Activated naive CD8-positive, alpha-beta T cell treated with anti-CD3 and anti-CD28 coated beads, Interleukin-2, amount 50 U/mL, for 24 hours (primary cell): ENCODE measurements at places on chromosomes 13 and 19.

- no peak for DNase-seq
These were observed 32.7 kb upstream of the DCLK1 start for GRCh38 chr13:36163809-36164308.

- DNase-seq: no peak
These were observed 16.9 kb downstream of the IFT88 start for GRCh38 chr13:20583803-20584293.

- no peak for DNase-seq
These were observed 132.5 kb upstream of the ZNF91 start for GRCh38 chr19:23527797-23528196.

- DNase-seq: no peak
These were observed at the start of gene FREM2 for GRCh38 chr13:38686577-38687245. Gene FREM2, plus strand, starts transcription at chr13:38687077. Its CDS starts 268 bp downstream, at chr13:38687345.

DNA sequence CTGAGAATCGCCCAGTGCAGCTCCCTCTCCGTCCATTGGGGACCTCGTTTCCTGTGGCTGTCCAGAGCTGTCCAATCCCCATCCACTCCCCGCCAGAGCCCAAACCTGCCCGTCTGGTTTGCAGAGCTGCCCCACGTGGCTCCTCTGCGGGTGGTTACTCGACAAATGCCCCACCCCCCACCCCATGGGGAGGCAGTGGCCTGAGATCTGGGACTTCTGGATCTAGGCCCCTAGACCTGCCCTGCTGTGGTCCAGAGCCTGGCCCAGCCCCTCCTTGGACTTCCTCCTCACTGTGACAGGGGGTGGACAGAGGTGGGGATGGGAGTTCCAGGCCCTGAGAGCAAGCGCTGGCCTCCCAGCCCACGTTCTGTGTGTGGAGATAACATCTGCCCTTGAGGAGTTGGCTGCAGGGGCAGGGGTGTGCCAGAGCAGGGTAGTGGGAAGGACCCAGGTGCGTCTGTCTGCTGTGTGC lies 29.1 kb downstream of the PAK4 start:
- no peak for DNase-seq

DNA sequence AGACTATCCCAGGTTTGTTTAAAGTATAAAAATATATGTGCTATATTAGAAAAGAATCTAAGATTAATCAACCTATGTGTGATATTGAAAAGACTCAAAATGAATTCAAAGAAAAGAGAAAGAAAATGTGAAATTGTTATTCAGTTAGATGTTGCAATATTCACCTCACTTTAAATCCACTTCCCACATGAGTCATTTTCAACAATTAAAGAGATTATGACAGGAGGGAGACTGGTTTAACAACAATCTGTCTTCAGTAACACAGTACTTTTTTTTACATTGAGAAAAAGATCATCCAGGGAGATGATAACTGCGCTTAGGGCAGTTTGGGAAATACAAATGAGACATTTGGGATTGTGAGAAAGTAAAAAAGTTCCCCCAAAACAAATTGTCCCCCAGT lies 1246.2 kb downstream of the SLITRK1 start:
- no peak for DNase-seq

GRCh38 chr13:113950451-113951245 lies 23.2 kb downstream of the C13orf46 start:
- no peak for DNase-seq

DNA sequence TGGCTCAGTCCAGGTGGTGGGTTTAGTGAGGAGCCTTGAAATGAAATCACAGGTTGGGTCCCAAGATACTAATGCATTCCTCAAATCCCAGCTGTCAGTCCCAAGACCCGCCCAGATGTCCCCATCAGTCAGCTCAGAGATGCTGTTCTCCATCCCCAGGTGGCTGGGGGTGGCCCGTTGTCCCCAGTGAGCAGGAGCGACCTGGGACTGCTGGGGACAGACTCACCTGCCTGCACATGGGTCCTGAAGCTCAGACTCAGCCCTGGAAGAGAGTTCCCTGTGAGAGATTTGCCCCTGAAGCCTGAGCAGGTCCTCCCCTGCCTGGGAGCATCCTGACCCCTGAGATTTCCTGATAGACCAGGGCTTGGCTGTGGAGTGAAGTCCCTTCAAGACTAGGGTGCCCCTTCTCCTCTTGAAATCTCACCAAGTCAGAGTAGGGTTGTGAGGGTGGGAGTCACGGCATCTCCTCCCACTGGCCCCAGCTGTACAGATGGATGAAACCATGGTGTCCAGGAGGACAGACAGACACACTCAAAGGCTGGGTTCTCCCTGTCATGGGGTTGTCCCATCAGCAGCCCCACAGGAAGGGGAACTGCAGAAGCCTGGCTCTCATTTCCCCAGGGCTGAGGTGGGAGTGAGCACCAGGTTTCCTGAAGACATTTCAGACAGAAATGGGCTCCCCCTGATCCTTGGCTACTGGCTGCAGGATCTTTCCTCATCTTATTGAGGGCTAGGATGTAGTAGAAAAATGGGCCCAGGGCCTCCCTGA lies 14.4 kb downstream of the LILRA5 start:
- DNase-seq: no peak

DNA sequence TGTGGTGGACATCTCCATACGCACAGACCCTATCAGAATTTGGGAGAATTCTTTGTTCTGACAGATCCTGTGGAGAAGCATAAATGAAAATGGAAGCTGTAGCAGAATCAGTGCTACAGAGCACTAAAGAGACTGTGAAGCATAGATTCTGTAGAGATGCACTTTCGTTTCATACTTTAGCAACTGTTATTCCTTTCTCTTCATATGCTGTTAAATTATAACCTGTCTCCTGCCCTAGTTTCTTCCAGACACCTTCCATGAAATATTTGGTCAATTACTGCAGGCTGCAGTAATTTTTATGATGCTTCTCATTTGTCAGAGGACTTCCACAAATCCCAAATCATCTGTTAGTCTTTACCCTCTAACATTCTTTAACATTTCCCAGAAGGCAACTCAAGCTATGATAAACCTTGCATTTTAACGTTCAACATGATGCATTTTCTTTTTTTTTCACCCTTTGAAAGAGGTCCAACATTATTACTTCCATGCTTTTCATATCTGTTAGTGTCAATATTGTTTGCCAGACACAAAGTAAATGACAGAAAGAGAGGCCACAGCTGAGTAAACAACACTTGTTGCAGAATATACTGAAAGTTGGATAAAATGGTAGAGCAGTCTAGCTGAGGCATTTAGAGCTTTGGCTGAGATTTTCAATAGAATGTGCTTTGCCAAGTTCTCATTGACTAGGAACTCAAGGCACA lies 412.7 kb downstream of the LMO7 start:
- DNase-seq: no peak

DNA sequence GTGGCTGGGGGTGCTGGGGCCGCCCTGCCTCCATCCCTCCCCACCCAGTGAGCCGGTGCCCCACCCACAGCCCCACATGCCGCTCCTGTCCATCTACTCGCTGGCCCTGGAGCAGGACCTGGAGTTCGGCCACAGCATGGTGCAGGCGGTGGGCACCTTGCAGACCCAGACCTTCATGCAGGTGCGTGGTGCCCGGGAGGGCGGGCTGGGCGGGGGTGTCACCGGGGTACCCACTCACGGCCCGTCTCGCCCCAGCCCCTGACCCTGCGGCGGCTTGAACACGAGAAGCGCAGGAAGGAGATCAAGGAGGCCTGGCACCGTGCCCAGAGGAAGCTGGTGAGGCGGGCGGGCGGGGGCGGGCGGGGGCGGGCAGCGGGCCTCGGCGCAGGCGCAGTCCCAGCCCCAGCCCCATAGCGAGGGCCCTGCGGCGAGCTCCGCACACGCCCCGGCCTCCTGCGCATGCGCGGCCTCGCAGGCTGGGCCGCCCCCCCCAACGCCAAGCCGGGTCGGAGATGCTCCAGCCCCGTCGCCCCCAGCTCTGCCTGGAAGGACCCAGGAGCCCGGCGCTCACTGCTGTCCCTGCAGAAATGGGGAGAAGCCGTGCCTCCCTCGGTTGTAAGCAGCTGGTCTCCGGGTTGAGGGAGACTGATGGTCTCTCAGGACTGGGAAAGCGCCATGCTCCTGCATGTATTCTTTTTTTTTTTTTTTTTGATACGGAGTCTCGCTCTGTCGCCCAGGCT lies 7.7 kb downstream of the ARHGAP45 start:
- DNase-seq: peak; percentile 84

DNA sequence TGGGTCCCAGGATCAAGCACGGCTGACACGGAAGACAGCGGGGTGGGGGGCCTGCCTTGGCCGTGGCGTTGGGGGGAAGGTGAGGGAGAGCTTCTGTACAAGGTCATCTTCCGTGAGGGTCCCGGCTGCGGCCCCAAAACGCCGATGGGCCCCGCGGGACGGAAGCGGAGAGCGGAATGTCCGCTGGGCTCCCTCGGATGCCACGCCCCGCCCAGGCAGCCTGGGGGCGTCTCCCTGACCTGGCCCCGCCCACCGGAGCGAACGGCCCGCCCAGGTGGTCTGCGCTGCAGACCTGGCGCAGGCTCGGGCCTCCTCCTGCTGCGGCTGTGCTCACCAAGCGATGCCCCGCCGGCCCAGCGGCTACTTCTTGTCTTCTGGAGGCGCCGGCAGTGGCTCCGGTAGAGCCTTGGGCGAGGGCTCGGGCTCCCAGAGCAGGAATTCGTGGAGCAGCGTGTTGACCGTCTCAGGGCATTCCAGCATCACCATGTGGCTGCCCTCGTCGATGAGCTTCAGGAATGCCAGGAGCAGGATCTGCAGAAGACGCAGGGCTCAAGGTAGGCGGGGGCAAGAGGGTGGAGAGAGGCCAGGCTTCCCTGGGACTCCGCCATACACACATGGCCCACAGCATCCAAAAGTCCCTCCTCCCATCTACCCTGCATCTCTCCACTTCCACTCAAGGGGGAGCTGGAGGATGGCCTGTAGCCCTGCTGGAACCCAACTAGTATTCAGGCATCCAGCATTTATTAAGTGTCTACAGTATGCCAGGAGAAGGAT lies 10.7 kb downstream of the ABHD8 start:
- peak; percentile 90 for DNase-seq

DNA sequence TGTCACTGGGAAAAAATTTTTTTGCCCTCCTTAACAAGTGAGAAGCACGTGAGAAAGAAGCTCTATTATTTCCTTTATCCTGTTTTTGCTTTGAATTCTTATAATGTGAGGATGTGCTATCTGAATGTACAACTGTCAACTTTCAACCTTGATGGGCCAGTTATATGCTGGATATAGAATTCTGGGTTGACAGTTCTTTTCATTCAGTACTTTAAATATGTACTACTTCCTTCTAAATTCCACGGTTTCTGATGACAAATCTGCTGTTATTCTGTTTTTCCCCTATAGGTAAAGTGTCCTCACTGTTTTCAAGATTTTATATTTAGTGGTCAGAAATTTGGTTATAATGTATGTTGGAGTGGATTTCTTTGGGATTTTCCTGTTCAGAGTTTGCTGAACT lies 29.9 kb downstream of the ZDHHC20 start:
- no peak for DNase-seq

DNA sequence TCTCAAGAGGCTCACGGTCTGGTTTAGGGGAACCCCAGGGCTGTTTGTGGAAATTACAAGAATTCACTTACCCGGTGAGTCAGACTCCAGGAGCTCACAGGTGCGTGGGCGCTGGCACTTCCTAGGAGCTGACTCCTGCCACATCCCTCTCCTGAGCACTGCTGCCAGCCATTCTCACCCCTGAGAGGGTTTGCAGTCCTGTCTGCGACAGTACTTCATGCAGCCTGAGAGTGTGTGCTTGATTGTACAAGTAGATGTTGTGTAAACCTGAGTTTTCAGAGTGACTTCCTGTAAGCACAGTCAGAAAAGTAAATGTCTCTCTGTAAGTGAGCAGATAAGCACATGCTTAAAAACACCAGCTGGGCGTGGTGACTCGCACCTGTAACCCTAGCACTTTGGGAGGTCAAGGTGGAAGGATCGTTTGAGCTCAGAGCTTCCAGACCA lies 8.1 kb downstream of the MRPL4 start:
- DNase-seq: peak; percentile 69

GRCh38 chr19:46616631-46617322 lies 8.1 kb downstream of the PTGIR start:
- peak; percentile 87 for DNase-seq

DNA sequence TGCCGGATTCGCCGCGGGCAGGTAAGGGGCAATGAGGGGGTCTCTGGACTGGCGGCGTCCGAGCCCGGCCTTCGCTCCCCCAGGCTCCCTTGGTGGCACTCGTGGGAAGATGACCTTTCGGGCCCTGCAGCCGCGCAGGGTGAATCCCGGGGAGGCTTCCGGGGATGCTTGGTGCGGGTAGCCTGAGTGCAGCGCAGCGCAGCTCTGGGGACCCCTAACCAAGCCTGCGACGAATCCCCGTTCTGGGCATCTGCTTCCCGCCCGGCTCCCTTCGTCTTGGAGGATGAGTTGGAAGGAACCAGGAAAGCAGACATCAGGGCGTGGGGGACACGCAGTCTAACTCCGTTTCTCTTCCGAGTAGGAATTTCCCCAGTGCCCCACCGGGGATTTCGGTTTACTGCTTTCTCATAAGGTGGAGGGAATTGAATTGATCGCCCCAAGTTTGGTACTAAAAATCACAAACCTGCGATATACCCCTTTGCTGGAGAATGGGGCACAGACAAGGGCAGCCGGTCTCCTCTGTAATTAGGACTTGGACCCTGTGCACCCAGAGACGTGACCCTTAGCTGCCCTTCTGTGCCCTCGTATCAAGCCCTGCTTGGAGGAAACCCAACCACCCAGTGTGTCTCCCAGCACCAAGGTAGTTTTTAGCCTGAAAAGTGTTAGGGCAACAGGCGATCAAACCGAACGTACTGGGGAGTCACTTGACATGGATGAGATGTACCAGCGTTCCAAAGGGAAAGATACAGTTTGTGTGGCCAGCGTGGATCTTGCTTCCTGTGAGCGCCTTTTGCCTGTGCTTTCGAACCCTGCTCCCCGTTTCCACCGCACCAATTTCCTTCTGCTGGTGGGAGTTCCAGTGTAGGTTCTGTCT lies 1.0 kb downstream of the GPC5 start:
- peak; percentile 14 for DNase-seq

DNA sequence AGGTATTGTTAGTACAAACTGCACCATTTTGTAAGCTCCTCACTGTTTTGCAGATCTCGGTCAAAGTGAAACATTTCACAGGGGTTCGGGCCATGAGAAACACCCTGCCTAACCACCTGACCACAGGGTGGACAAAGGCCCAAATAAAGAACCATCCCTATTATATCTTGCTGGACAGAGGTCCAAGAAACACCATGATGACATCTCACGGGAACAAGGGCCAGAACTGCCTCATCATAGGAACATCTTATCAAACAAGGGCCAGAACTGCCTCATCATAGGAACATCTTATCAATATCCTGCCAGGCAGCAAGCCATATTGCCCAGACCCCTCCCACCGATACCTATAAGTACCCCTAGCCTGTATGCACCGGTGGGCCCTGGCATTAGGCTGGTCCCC lies 99.7 kb downstream of the PCDH9 start:
- no peak for DNase-seq

DNA sequence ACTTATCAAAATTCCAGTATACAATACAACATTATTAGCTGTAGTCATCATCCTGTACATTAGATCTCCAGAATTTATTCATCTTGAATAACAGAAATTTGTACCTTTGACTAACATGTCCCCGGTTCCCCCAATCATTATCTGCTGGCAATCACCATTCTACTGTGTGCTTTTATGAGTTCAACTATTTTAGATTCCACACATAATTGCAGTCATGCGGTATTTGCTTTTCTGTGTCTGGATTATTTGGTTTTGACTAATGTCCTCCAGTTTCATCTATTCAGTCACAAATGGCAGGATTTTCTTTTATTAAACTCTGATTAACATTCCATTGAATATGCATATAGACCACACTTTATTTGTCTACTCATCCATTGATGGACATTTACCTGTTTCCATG lies 530.7 kb upstream of the SLITRK1 start:
- DNase-seq: no peak

- no peak for DNase-seq
These were observed 46.7 kb upstream of the MEDAG start for GRCh38 chr13:30859326-30859725.

- peak; percentile 70 for DNase-seq
These were observed at the start of gene SLITRK5 for GRCh38 chr13:87671031-87671752. Gene SLITRK5, plus strand, starts transcription at chr13:87671371. Its CDS starts 4,018 bp downstream, at chr13:87675389.

- no peak for DNase-seq
These were observed 330.5 kb upstream of the KLF12 start for GRCh38 chr13:74464670-74465069.
